Uterine smooth muscle cell (primary cell): ENCODE measurements at places on chromosomes 2 and 18. TPM values are rescaled to one million over a fixed set of nuclear protein-coding genes. Genes with fewer than 3 reads are reported as not detected.

The TUBB8B gene
- not detected in 2 replicates for total RNA-seq

The LONRF2 gene
- 6.5 and 7.6 TPM in 2 replicates for total RNA-seq

The ZC3H6 gene
- 4.8 and 5.4 TPM in 2 replicates for total RNA-seq

The CFC1 gene
- total RNA-seq, result not detected in 2 replicates

The KCNG2 gene
- total RNA-seq, result not detected in 2 replicates

The AOX1 gene
- total RNA-seq, result 56.2 and 86.3 TPM in 2 replicates
